Activated CD4-positive, alpha-beta T cell treated with anti-CD3 and anti-CD28 coated beads, Interleukin-2, amount 50 U/mL, for 1 hour (primary cell): ENCODE measurements at places on chromosomes 5 and 9.

- no peak for DNase-seq
Observed at GRCh38 chr9:86859056-86859455, 88.2 kb downstream of the GAS1 start.

- DNase-seq = no peak
Observed at GRCh38 chr5:33684496-33685159, 207.2 kb downstream of the ADAMTS12 start.

- no peak for DNase-seq
Observed at GRCh38 chr5:180161420-180162303, 47.3 kb downstream of the RASGEF1C start.

DNA sequence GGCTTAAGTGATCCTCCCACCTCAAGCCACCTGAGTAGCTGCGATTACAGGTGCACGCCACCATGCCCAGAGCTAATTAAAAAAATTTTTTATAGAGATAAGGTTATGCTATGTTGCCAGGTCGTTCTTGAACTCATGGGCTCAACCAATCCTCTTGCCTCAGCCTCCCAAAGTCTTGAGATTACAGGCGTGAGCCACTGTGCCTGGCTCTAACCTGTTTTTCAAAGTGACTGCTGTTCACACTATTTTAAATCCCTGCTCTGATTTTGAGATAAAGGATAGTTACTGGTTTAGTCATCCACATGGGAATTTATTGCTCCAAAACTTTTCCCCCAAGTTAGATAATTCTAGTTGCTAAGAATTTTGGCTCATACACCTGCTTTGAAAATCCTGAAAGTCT, 48.2 kb upstream of the MTMR12 start:
- DNase-seq = no peak

GRCh38 chr9:28031521-28032267, 458.4 kb upstream of the C9orf72 start:
- no peak for DNase-seq

GRCh38 chr5:159451197-159452052, 121.1 kb upstream of the IL12B start:
- no peak for DNase-seq

- no peak for DNase-seq
Observed at GRCh38 chr5:72463449-72464052, 43.7 kb downstream of the ZNF366 start.

- DNase-seq = no peak
Observed at GRCh38 chr5:157548513-157549282, 26.9 kb downstream of the ADAM19 start.

DNA sequence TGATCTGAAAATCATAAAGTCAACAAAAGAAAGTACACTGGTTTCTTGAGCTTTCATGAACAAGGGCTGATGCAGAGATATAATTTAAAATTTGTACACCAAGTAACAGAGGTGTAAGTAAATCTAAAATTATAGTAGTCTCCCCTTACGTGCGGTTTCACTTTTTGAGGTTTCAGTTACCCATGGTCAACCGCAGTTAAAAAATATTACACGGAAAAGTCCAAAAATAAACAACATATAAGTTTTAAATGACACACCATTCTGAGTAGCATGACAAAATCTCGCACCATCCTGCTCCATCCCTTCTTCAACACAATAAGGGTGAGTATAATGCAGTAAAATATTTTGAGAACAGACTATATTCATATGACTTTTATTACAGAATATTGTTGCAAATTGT, 54.4 kb downstream of the AUH start:
- DNase-seq = no peak

GRCh38 chr5:97041239-97041638, 101.2 kb downstream of the LIX1 start:
- no peak for DNase-seq

DNA sequence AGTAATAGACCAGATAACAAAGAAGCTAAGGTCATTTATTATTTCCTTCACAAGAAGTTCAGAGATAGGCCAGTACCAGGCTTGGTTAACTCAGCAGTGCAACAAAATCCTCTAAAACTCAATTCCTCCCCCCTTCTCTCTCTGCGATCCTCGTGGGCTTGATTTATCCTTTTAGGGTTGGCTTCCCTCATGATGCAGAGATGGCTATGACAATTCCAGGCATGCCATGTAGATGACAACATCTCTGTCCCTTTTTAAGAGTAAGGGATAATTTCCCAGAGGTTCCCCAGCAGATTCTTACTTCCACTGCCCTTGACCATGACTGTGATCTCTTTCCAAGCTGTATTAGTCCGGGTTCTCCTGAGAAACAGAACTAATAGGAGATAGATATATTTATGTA, 28.7 kb upstream of the DAP start:
- no peak for DNase-seq

DNA sequence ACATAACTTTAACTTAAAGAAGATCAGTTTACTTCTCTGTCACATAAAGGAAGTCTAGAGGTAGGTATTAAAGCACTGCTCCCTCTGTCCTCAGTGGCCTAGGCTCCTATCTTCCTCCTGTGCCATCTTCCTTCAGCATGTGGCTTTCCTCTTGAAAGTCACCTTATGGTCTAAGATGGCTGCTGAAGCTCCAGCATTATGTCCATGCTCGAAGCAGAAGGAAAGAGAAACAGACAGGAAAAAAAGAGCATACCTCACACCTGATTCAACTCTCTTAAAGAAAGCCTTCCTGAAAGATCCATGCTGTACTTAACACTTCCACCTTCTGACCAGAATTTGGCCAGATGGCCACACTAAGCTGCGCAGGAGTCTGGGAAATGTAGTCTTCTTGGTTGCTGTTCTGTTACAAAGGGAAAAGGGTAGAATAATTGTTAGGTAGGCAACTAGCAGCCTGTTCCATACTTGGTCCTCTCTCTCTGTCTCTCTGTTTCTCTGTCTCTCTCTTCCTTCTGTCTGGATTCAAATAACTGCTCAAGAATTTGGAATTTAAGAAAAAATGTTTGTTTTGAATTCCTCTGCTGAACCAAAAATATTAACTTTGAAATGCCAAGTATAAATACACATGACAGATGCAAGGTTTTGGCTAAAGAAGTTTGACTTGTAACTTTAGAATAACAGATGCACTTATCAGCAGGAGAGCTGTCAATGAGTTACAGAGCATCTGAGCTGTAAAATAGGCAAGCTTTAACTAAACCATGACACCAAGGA, 16.0 kb downstream of the TMEM174 start:
- no peak for DNase-seq

DNA sequence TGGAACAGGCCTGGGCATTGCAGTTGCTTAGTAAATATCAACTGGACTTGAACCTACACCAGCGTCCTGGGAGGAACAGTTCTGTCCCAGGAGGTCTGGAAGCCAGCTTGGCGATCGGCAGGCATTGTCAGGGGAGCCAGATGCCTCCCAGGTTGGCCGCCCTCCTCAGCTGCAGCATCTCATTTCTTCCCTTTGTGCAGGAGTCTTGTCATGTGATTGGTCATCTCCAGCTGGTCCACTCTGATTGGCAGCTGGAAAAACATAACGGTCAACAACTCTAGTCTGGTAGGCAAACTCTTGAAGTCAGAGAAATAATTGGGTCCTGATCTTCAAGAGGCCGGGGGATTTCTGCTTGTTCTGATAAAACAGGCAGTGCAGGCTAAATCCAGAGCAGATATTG, 29.6 kb upstream of the NCS1 start:
- no peak for DNase-seq

DNA sequence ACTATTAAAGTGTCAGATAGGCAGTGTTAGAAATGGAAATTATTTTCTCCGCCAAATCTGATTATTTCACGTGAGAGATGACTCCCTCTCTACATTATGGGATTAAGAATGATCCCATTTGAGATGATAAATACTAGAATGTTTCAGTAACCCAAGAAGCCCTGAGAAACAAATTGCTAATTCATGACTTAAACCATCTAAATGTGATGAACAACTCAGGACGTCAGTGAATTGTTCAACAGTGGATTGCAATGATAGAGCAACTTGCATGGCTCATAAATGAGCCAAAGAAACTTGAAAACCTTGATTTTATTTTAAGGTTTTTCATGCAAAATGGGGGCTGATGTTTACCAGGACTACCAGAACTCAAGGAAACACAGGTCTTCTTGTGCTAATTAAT, 350.5 kb upstream of the WWC1 start:
- DNase-seq = no peak

DNA sequence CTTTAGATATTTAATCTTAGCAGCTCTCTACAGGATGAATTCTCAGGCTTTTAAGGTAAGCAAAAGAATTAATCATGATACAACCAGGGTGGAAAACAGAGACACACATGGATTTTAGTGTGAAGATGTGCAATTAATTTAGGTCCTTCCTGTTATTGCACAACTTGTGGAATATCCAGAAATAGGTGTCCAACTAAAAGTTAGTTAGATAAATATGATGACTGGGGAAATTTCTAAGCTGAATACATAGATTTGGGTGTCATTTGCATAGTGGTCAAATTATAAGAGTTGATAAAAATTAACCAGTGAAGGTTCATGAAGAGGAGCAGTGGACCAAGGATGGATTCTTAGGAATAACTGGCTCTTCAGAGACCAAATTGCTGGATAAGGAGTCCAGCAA, 266.1 kb downstream of the PRR16 start:
- no peak for DNase-seq

DNA sequence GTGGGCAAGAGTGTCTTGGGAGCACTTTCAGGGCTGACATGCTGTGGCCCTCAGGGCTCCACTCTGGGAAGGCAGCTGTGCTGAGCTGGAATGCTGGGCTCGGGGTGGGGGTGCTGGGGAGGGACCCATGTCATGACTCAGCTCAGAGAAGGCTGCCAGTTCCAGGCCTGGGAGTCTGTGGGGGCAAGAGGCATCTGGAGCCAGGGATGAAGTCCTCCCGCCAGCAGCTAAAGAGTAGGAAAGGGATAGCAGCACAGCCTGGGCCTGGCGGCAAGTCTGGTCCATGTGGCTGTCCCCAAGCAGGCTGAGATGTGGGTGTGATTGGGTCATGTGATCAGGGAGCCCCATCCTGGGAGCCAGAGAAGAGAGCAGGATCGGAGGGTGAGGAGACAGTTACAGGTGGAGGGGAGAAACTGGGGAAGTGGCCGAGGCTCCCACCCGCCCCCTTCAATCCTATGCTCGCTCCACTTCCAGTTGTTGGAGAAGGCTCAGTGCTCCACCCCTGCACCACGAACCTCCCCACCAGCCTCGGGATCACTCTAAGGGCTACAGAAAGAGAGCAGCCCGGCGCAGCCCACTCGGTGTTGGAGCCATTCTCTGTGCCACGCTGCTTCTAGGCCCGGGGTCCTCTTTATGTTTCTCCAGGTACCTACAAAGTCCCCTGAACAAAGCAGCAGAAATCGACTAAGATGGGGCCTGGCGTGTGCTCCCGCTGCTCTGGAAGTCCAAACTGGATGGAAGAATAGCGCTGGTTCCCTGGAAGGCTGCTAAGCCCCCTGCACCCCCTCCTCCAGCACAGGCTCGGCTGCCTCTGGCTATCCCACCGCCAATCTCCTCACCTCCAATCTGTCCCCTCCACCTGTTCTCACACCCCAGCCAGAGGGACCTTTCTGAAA, 12.0 kb downstream of the PDGFRB start:
- no peak for DNase-seq

DNA sequence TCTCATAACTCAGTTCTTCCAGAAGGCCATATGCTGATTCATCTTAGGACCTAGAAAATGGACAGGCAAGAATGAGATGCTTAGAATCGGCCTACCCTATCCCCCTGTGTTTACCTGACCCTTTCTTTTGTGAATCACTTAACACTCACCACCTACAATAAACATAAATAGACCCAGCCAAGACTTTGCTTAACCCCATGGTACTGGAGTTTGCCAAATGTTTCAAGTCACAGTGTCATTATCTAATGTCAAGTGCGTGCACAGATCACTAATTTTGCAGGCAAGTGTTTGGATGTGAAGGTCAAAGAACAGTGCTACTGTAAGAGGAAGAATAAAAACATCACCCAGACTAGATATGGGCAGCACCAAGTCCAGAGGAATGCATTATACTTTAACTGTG, 77.5 kb downstream of the GLIS3 start:
- DNase-seq = no peak
